ENCODE measurements at places on chromosomes 6 and 20.

DNA sequence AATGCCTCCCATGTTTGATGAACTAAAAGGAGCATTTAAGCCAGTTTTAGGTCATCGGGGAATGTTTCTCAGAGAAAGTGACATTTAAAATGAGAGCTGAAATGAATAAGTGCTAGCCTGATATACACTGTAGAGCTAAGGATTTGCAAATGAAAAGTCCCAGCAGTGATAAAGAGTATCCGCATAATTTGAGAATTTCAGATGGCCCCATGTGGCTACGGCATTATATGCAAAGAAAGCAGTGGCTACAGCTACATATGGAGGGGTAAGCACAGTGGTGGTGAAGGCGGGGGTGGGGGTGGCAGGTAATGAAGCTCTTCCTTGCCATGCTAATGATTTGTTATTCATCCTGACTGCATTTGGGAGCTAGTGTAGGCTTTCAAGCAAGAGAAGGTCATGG, 371.3 kb downstream of the ARHGAP18 start:
- no peak for DNase-seq

GRCh38 chr6:169990095-169991030, 238.9 kb downstream of the ERMARD start:
- DNase-seq: peak; percentile 68

DNA sequence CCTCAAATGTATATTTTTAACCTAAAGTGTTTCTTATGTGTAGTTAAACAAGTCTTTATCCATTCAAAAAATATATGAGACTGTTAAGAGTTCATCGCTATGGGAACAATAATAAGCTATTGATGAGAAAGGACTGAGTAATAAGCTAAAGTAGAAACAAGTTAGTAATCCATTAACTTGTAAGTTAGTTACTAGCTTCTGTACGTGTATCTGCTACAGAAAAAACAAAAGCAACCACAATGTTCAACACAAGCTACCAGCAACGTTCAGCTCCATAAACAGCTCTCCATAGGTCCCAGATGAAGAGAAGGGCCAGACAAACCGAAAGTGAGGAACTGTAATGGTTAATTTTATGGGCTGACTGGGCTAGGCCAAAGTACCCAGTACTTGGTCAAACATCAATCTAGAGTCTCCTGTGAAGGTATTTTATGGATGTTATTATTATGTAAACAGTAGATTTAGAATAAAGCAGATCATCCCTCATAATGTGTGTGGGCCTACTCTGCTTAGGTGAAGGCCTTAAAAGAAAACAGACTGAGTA, 33.8 kb upstream of the FAM135A start:
- no peak for DNase-seq

GRCh38 chr6:169097381-169097959, 156.2 kb downstream of the THBS2 start:
- no peak for DNase-seq

GRCh38 chr6:131768964-131769363, 38.9 kb upstream of the ENPP1 start:
- no peak for DNase-seq

DNA sequence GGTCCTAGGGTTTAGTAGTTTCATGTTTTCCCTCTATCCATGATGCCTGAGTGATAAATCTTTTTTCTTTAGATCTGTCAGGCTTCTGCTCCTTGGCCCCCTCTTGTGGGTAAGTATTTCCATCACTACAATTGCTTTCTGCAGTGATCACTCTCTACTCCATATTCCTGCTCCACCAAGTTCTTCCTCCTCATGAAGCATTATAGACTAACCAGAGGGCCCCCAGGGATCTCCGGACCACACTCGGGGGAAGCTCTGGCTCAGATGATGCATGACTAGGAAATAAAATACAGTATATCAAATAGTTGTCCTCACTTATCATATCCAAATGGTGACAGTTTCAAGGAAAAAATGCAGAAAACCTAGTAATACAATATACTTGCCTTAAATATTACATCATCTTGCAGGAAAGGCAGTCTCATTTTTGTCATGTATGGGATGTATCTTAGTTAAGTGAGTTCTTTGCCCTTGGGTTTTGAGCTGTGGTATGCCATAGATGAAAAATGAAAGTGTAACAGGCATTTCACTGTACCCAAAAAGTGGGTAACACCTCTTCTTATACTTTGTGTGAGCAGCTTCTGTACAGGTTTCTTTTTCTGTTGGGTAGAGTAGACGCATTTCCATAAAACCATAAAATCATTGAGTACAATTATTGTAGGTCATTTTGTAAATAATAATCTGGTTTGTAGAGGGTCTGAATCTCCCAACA, 200.9 kb upstream of the EYA4 start:
- DNase-seq: no peak

DNA sequence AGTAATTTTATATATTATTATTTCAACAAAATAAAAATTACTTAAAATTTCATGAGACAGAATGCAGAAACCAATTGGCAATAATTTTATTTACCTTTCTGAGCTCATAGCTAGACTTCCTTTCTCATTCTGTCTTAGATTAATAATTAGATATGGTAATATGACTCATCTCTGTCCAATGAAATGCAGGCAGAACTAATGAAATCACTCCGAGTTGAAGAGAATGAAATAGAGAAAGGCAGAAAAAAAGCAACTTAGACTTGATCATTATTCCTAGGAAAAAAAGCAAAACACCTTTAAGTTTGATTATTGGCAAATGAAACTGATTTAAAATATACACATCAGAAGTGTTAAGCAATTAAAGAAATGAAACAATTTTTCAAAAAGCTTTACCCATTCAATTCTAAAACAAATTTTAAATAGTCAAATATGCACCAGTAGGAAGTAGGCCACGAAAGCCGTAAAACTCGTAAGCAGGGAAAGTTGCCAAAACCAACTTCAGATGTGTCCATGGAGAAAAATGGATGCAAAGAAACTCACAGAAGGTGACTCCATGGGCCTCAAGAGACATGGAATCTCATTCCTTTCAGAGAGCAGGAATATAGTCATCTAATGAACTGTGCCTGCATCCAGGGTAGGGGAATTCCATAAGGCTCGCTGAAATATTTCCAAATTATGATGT, 293.8 kb upstream of the RGS17 start:
- no peak for DNase-seq

DNA sequence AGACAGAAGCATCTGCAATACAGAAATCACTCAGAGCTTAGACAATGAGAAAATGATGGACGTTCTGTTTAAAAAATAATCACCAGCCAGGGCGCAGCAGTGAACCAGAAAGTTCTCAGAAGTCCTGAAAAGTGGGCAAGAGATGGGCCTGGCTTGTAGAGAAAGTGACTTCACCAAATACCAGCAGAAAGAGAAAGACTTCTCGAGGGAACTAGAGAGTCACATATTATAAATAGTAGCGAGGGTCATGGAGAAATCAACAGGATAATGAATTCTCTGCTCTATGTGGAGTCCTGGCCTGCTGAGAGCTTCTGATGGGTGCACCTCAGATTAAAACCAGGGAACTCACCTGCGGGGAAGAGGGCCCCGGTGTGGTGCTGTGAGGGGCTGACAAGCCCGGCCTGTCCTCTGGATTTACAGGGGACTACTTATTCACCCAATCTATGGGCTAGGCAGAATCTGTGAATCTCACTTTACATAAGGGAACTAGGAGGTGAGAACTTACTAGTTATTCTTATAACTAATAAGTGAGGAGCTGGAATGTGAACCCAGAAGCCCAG, 5.6 kb upstream of the RAMACL start:
- no peak for DNase-seq

DNA sequence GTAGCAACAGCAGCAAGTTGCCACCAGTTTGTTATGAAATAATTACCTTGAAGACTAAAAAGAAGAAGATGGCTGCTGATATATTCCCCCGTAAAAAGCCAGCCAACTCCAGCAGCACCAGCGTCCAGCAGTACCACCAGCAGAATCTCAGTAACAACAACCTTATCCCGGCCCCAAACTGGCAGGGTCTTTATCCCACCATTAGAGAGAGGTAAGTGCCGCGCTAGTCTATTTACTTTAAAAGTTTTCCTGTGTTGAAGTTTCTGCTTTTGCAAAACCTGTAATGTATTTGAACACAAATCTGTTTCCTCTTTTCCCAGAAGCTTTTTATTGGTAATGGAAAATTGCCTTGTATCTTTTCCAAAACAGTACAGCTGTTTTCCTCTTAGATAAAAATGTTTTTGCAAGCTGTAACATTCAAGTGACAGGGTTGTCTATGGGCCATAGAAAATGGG, 725 bp downstream of the BTBD3 start:
- DNase-seq: no peak

DNA sequence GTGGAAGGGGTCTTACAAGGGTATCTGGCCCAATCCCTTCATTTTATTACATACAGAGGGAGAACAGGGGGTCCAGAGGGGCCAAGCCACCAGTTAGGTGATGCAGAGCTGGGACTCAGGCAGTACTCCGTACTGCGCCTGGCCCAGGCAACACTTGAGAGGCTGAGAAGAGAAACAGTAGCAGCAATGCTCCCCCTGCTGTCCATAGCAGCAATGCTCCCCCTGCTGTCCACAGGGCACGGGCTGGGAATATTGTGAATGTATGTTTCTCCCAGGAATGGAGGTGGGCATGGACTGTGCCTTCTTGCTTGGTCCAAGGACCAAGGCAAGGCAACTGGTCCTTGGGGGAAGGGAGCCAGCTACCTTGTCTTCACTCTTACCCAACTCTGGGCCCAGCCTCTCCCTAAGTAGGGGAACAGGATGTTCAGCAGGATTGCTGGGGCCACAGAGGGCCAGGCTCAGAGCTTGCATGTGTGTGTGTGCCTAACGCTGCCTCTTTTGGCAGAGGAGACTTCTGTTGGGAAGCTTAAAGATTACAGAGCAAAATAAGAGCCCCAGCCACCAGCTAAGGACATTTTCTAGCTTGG, 14.8 kb upstream of the FAM83C start:
- peak; percentile 61 for DNase-seq

- DNase-seq: no peak
These were observed 1.1 kb downstream of the RGS17 start for GRCh38 chr6:153129873-153130514.

DNA sequence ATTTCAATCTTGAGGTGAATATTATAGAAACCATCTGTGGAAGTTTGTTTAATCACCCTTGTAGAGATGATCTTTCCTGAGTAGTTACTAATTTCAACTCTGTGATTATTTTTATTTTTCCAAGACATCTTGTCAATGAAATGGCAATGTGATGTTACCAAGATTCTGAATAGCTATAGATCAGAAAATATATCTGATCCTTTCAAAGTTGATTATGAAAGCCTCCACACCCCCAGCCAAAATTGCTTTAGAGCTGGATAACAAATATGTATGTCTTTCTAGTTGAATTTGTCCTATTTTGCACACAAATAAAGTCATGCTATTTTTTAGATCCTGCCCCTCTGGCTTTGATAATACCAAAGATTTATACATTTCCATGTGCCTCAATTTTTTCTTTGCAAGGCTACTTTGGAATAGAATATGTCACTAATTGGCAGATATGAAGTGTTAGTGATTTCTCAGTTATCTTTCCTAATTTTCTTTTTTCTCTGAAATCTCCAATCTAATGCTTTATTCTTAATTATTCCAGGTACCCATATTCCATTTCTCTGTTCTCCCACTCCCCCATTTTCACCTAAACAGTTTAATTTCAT, 5.0 kb downstream of the SIM1 start:
- DNase-seq: no peak

DNA sequence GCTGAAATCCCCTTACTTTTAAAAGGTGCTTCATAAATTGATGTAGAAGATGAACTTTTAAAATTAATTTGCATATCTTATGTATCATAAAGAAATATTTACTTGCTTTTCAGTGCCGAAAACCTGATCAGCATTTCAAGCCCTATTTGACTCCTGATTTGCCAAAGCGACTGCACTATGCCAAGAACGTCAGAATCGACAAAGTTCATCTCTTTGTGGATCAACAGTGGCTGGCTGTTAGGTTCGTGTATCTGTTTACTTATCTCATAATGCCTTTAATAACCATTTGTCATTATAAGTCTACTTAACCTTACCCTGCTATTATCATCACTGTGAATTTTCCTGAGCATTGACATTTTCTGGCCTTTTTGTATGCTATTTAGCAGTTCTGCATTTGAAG, 7.8 kb downstream of the OR2A4 start:
- DNase-seq: no peak

- no peak for DNase-seq
These were observed 34.2 kb upstream of the GFRAL start for GRCh38 chr6:55293116-55293515.

- no peak for DNase-seq
These were observed 4.1 kb downstream of the ATP9A start for GRCh38 chr20:51763965-51764602.

- DNase-seq: no peak
These were observed 33.8 kb downstream of the TBC1D7 start for GRCh38 chr6:13294499-13295069.
